Daoy (cell line): ENCODE measurements at places on chromosomes 1 and 21.
A peak's percentile ranks its signal among the peaks of the same experiment; 100 is the strongest.

GRCh38 chr1:119966020-119966419 is 69.7 kb upstream of the ADAM30 start:
- DNase-seq, result no peak

GRCh38 chr1:61247881-61248752 is 165.8 kb downstream of the NFIA start:
- no peak for DNase-seq

DNA sequence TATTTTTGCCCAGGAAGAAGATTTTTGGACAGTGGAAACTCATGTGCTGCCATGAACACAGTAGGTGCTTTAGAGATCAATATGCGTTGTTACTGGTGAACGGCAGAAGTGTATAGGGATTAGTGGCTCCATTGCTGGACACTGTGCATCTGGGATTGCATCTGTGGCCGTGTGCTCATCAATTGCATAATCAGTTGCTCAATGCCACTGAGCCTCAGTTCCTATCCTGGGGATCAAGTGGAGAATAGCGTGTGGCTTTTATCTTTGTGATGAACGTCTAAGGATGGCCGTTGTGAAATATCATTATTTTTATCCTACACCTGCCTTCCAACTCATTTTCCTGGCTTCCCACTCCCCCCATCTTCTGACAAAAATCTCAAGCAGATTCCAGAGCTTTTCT is 5.4 kb downstream of the TNN start:
- no peak for DNase-seq

DNA sequence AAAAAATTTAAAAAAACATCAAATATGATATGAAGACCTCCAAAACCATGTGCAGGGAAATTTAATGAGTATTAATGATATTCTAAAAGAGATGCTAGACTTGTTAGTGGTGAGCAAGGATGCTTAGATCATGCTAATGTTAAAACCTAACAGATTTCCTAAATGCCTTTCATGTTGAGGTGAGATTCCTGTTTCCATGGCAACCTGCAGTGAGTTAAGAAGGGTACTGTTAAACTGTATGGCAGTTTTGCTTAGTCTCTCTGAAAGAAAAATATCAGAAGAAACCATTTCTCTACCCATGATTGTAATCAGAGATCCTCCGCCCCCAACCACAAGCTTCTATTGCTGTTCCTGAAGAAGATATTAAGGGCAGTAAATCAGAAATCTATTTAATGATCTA is 321.6 kb upstream of the LRRC7 start:
- no peak for DNase-seq

- DNase-seq, result no peak
These were observed 85.7 kb downstream of the ITPKB start for GRCh38 chr1:226653311-226653921.

DNA sequence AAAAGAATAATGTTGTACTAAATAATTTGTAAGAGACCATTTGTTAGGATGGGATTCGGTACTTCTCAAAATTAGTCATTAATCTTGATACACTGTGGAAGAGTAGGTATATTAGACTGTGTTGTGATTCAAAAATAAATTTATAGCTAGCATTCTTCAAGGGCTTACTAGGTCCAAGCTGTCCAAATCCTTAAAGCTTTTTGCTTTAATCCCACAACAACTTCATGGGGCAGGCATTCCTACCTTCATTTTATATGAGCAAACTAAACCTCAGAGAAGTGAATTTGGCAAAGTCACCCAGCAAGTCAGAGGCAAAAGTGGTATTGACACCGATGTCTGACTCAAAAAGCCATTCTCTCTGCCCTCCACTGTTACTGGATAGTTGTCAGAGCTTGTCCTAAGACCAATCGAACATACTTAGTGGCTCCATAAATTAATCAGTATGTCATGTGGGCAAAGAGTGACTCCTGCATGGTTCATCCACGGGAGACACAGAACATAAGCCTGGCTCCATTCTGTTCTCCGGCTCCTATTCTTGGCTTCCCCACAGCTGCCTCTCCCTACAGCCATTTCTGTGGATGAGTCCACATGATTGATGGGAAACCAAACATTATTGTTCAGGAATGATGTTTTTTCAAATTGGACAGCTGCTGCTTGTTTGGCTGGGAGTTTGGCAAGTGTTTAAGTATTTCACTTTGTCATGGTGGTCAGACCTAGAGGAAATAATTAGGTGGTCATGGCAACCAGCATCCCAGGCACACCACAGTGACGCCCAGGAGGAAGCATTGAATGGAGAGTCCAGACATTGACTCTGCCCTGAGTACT is 133.4 kb upstream of the FGGY start:
- DNase-seq, result peak; percentile 87

DNA sequence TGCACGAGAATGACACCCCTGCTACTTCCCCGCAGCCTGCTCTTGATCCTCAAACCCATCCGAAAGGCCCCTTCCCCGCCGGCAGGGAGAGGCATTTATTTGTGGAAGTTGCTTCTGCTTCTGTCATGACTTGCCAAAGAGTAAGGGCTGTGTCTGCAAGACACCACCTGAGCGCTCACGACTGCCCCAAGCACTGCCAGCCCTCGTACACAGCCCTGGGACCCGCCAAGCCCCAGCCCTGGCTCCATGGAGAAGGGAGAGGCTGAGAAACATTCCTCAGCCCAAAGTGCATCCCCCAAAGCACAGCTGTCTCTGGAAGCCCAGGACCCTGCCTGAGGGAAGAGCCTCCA is 6.3 kb upstream of the TPRG1L start:
- DNase-seq, result no peak

GRCh38 chr1:169925505-169926482 is 32.1 kb upstream of the SCYL3 start:
- no peak for DNase-seq

DNA sequence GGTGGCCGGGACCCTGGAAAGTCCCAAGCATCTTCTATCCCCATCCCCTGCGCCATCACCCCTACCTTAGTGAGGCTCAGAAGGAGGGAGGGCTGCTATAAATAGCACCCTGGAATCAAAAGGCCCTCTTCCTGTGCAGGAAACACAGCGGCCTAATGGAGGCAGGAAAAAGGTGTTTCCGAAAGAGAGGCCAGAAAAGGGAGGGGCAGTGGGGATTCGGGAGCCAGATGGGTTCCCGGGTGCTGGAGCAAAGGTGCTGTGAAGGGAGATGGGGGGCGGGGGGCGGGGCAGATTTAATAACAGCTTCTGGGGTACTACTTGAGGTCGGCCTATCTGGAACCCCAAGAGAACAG is 16.6 kb downstream of the NAV1 start:
- DNase-seq, result no peak

DNA sequence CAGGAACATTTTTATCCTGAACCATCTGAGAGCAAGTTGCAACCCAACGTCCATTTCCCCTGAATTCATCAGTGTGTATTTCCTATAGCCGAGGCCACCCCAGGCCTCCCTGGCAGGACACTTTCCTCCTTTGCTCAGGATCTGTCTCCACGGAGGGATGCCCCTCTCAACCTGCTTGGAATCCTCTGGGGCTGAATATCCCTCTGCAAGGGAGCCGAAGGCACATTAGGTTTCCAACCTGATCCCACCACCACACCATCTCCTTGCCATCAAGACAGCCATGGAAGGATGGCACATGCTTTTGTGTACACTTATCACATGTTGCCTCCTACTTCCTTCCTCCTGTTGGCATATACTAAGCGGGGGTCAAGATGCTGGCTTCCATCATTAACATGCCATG is 74.8 kb upstream of the EDN2 start:
- no peak for DNase-seq

- DNase-seq, result no peak
These were observed 46.8 kb downstream of the PKNOX1 start for GRCh38 chr21:43021191-43021590.

DNA sequence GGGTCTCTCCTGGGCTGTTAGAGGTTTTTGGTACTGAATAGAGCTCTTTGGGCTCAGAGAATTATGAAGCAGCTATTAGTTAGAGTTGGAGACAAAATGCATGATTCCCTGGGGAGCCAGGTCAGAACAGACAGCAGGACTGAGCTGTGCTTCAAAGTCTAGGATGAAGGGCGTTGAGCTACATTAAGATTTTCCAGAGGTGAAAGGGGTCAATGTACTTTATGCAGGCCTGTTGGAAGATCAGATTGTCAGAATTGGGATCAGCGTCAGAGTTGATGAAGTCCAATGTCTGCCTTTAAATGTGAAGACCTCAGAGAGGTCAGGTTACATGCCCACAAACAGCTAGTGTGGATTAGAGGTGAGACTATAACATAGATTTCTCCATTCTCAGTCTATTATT is 53.8 kb downstream of the RGS5 start:
- no peak for DNase-seq

DNA sequence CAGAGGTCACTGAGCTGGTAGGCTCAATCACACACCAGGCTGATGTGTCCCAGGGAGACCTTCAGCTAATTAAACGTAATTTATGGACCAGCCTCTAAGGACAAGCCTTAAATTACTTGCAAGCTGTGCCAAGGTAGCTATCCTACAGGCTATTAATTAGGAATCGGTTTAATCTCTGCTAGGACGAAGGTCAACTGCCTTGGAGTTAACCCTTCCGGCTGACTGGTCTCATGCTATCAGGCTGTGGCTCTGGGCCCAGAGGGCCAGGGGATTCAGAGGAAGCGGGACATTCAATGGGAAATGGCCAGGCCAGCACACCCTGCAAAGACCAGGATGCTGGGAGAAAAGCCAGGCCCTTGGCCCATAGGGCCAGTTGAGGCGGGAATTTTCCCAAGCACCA is 19.0 kb downstream of the DHRS3 start:
- DNase-seq, result no peak

GRCh38 chr1:177854951-177855350 is 114.9 kb downstream of the SEC16B start:
- DNase-seq, result no peak

- DNase-seq, result no peak
These were observed 61.2 kb upstream of the ABCG1 start for GRCh38 chr21:42157606-42158310.

DNA sequence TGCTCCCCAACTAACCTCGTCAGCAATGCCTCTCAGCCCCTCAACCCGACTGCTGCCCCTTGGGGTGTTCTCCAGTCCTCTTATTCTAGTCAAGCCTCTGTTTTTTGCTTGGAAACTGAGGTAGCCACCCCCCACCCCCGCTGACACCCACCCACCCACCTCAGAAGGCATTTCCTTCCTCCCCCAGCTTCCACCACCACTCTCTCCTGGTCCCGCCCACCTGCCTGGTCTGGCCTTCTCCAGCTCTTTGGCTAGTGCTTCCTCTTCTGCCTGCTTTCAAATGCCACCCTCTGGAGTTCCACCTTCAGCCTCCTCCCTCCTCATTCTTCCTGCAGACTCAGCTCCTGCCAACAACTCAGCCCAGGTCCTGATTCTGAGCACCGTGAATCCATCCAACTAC is 35.3 kb downstream of the OLFML2B start:
- no peak for DNase-seq

DNA sequence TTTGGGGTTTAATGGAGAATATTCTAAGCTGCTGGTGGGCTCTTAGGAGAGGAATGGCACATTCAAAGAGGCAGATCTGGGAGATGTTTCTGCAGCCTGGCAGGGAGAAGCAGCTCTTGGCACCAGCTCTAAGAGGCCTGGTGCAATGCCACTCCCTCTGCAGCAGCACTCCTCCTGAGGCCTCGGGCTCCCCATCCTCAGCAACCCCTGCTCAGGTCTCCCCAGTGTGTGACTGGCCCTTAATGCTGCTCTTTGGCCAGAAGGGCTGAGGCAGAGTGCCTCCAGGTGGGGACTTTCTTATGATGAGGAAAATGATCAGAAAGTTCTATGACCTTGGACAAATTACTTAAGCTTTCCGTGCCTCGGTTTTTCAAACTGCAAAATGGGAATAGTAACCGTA is 55.5 kb downstream of the MAB21L3 start:
- no peak for DNase-seq

DNA sequence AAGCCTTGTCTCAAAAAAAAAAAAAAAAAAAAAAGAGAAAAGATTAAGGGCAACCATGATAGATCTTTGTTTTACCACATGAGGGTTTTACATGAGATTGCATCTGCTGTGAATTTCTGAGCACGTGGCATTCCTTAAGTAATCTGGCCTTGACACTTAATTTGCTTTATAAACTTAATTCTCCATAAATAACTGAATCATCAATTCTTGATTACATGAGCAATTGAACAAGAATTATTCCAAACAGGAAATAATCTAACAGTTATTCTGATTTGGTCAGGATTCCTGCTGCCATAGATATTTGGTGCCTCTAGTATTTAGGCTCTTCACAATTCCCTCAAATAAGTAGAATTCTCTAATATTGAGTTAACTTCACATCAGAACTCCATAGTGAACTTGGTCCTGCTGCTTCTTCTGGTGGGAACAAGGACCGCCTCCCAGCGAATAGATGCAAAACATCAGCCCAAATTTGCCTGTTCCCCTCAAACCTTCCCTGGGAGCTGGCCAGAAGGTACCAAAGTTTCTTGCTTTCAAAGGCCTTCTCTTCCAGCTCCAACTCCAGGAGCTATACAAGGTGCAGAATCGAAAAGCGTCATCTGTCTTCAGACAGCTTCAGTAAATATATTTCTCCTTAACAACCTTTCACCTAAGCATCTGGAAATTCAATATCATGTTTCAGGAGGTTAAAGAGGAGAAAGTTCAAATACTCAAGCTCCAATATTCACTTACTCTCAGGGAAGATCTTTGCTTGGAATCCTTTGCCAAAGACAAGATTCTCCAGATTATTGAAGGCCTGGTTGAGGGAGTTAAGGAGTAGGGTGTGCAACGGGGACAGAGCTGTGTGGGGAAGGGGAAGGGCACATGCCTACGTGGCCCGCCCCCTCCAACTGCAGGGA is 1.0 kb downstream of the KRTCAP2 start:
- DNase-seq, result no peak

GRCh38 chr1:183676586-183677189 is 23.6 kb upstream of the APOBEC4 start:
- DNase-seq, result peak; percentile 10

DNA sequence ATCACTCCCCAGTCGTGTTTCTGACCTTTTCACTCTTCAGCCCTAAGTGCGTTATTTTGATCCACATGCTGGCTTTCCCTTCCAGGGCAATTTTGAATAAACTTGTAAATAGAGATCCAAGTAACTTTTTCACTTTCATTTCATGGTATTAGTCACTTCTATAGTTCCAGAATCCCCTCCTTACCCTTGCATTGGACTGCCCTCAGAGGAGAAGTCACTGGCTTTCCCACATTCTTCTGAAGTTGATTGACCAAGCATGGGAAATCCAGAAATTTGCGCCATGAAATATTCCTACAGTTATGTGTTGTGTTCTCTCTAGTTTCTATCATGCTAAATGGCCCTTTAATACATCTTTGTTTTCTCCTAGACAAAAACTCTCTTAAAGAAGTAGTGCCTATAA is 177.3 kb upstream of the GORAB start:
- DNase-seq, result no peak

- peak; percentile 82 for DNase-seq
These were observed 19.1 kb upstream of the NRDC start for GRCh38 chr1:51897699-51898031.

- no peak for DNase-seq
These were observed 1.0 kb upstream of the KCNC4 start for GRCh38 chr1:110208916-110209645.

- no peak for DNase-seq
These were observed 118.9 kb downstream of the RGS21 start for GRCh38 chr1:192435704-192436103.

GRCh38 chr1:30117685-30118084 is 605.7 kb downstream of the MATN1 start:
- DNase-seq, result no peak

GRCh38 chr1:112957133-112957812 is 1.3 kb upstream of the SLC16A1 start:
- peak; percentile 88 for DNase-seq
